Naive B cell (primary cell): ENCODE measurements at places on chromosomes 16 and 17. TPM values are rescaled to one million over a fixed set of nuclear protein-coding genes. Genes with fewer than 3 reads are reported as not detected.

The SCARF1 gene
- not detected for polyA plus RNA-seq

The PRM3 gene
- polyA plus RNA-seq: not detected

The CRYM gene
- polyA plus RNA-seq: 2.4 TPM

The PYY gene
- not detected for polyA plus RNA-seq

The NPIPB8 gene
- polyA plus RNA-seq: not detected

The CSH2 gene
- polyA plus RNA-seq: not detected

The SRL gene
- not detected for polyA plus RNA-seq

The TBC1D3E gene
- polyA plus RNA-seq: not detected

The OR3A3 gene
- polyA plus RNA-seq: not detected

The NXPH3 gene
- not detected for polyA plus RNA-seq

DNA sequence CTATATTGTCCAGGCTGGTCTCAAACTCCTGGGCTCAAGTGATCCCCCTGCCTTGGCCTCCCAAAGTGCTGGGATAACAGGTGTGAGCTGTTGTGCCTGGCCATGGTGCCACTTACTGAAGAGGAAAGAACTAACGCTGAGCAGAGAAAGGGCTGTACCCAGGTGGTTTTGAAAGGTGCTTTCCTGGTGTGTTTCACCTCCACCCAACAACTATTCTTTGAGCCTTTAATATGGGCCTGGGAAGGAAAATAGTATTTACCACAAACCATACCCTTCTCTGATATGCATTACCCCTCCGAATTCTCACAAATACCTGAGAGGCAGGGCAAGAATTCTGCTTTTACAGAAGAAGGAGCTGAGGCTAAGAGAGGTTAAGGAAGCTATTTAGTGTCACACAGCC is 24.8 kb downstream of the KPNA2 start:
- no peak for DNase-seq

GRCh38 chr17:61614219-61614618 is 23.2 kb upstream of the NACA2 start:
- DNase-seq: no peak

DNA sequence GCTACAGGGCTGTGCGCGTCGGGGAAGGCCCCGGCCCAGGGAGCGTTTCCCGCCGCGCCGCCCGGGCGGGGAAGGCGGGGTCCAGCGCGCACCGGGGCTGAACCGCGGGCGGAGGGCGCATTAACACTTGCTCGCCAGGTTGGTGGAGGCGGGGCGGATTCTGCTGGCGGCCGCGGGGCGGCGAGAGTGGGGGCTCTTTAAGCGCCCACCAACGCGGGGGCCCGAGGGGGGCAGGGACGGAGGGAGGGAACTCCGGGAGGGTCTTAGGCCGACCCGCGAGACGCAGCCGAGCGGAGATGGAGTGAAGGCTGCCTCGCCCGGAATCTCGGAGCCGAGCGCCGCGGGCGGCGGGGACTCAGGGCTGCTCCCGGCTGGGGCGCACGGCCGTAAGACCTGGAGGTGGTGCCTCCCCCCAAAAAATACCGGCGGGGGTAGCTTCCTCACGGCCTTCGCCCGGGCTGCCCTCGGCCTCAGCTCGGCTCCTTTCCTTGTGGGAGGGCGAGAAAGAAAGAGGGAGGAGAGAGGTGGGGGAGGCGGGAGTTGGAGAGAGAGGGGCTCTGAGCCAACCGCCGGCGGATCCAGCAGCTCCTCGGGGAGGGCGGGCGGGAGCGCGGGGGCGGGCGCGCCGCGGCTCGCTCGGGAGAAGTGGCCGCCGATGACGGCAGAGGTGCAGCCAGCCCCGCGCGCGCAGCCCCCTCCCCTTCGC is 415 bp upstream of the FOXF1 start:
- no peak for DNase-seq

GRCh38 chr16:31513126-31513525 is 4.9 kb upstream of the RUSF1 start:
- no peak for DNase-seq

DNA sequence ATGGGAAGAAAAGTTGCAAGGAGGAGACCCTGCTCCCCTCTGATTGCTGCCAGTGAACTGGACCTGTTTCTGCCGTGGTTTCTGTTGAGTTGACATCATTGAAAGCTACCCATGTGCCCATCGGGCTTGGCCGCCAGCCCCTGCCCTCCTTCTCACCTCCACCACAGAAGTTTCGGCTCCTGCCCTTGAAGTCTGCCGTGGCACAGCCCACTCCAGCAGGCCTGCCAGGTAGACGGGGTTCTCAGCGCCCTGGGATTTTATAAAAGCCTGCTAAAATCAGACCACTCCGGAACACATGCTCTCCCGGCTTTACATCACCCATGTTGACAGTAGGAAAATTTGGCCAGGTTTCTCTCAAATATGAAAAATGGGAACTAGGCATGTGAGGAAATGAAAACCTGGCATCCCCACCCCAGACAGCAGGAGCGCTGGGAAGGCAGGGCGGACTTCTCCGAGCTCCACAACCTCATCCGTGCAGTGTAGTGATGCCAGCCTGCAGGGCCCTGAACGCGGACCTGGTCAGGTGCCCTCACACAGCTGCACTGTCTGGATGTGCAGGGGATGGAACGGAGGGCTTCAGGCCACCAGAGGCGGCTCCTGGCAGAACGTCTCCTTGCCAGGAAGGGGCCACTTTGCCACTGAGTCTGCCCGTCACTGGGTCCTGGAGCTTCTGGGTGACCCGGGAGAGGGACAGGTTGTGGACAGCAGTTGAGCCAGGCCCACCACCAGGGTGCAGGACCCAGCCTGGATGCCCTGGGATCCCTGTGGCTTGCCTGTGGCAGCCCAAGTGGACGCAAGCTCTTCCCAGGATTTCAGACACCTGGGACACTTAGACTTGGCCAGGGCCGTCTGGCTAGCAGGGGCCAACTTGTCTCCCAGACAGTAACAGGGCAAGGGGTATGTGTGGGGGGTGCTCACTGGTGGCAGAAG is 6.9 kb upstream of the GSE1 start:
- no peak for DNase-seq

DNA sequence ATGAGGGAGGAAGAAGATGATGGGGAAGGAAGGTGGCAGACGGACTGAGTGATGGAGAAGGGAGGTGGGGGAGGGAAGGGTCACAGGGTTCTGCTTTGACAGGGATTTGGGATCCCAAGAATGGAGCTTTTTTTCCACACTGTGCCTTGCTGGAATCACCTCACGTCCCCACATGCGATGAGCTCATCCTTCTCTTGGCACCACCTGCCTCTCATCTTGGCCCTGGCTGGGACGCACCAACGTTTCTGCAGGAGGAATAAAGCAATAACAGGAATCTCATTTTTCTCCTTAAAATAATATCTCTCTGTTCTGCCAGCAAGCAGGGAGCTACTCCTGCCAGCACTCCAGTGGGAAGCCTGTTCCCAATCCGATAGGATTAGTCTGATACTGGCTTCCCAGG is 47.8 kb downstream of the MEOX1 start:
- no peak for DNase-seq

- DNase-seq: no peak
Measured at GRCh38 chr16:81482329-81483063, 37.9 kb downstream of the CMIP start.

DNA sequence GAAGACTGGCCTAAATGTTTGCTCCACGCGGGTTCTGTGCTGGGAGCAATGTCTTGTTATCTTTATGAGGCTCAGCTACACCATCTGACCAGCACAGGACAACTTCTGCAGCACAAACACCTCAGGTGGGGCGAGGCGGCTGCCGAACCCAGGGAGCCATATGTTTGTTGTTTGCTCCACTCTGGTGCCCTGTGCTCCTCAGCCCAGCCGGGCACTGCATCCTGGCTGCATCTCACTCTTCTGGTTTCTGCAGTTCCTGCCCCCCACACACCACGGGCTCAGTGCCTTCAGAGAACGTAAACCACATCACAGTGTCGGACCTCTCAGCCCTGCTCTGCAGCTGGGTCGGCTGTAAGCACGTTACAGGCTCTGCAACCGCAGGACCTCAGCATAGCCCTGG is 32.4 kb downstream of the MXRA7 start:
- no peak for DNase-seq

DNA sequence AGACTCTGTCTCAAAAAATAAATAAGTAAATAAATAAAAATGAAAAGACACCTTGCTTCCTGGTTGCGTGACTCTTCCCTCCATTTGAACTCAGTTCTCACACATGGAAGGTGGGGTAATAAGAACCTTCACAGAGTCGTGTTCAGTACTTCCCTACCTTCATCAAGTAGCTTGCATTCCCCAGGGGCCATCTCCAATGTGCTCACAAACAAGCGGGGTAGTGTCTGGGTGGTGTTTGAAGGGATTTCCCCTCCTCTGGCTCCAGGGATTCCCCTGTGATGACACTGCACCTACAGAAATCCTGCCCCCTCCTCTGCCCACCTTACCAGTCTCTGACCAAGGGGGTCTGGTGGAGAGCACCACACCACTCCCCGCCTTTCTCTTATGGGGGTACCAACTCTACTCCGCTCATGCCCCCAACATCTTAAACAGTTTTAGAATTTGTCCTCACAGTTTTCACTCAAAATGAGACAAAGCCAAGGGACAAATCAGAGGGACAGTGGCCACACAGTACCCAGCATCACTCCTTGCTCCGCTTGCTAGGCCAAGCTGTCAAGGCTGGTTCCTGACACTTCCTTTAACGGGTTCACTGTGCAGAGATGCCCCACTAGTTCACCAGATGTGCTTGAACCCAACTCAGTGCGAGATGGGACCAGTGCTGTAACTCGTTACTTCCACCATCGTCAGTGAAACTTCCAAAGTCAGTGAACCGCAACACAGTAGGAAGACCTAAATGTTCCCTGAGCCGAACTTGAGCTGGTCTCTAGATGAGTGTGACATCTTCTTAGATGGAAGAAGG is 69.1 kb downstream of the COPRS start:
- DNase-seq: peak; percentile 12

DNA sequence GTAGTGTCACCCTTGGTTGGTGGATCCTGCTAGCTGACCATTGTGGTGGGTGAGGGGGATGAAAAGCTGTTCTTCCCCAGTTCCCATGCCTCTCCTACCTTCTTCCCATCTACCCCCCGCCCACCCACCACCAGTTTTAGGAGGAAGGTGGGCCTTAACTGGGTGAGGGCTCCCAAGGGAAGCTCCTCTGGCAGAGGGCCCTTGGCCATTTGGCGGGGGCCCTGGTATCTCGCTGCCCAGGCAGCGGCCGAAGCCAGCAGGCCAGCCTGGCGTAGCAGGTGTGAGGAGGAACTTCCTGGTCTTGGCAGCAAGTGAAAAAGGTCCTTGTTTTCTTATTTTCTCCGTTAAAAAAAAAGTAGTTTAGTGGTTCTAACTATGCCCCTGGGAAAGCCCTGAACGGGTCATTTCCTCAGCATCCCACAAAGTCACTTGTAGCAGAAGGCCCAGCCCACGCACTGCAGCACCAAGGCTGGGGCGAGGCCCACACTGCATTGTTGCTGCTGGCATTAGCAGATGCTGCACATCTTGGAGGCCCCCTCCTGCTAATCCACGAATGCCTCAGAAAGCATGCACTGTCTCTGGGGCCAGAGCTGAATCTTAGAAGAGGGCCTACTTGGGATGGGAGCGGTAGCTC is 72.5 kb downstream of the MPRIP start:
- no peak for DNase-seq

GRCh38 chr17:78128551-78129350 is at the start of gene TMC6:
TMC6 (minus strand) TSS chr17:78128755; CDS start chr17:78126832, 1,923 bp downstream.
- DNase-seq: peak; percentile 74

DNA sequence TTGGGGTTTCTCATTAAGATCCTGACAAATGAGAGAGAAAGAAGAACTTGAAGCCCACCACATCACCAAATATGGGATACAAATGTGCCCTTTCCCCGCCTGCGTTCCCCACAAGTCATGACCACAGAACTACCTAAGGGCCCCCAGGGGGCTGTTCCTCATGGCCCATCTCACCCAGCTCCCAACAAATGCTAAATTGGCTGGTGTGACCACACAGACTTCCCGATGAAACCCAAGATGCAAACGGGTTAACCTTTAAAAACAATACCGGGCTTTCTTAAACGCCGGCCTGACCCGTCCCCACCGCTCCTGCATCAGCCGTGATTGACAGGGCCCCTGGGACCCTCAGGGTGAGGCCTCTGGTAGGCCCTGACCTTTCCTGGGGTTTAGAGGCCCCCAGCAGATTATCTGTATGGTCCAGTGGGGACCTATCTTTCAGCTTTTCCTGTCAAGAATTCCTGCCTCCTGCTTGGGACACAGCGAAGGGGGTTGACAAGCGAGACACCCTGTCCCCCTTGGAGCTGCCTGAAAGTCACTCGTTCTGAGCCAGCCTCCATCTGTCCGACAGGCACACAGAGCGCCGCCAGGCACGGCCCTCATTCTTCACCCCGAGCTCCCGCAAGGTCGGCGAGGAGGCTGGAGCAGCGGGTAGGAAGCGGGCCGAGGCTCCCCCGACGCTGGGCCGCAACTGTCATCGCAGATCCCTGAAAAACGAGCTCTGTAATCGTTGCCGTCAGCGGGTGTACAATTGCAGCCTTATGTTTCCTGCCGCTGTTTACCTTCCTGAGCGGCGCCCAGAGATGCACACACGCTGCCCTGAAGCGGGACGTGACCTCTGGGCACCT is 300.1 kb downstream of the FOXL1 start:
- DNase-seq: no peak

DNA sequence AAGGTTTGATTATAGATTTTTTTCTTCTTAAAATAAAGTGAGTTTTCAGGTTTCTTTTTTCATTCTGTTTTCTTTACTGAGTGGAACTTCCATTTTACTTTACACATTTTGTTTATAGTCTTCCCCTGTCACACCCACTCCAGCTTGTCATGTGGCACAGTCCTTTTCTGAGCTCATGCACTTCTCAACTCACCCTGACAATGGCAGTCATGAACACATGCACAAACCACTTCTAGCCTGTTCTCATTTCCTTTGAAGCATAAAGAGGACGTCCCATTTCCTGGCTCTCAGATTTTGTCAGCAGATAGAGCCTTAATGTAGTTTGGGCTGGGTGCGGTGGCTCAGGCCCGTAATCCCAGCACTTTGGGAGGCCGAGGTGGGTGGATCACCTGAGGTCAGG is 168.0 kb downstream of the AHSP start:
- peak; percentile 31 for DNase-seq
